ENCODE measurements at places on chromosomes 4 and X.

GRCh38 chr4:42150653-42151567 is 1.5 kb downstream of the BEND4 start:
- DNase-seq = peak; percentile 71

GRCh38 chr4:182488896-182489295 is 245.7 kb downstream of the TENM3 start:
- no peak for DNase-seq

GRCh38 chr4:118281611-118282442 is 71.0 kb downstream of the PRSS12 start:
- DNase-seq = peak; percentile 18

DNA sequence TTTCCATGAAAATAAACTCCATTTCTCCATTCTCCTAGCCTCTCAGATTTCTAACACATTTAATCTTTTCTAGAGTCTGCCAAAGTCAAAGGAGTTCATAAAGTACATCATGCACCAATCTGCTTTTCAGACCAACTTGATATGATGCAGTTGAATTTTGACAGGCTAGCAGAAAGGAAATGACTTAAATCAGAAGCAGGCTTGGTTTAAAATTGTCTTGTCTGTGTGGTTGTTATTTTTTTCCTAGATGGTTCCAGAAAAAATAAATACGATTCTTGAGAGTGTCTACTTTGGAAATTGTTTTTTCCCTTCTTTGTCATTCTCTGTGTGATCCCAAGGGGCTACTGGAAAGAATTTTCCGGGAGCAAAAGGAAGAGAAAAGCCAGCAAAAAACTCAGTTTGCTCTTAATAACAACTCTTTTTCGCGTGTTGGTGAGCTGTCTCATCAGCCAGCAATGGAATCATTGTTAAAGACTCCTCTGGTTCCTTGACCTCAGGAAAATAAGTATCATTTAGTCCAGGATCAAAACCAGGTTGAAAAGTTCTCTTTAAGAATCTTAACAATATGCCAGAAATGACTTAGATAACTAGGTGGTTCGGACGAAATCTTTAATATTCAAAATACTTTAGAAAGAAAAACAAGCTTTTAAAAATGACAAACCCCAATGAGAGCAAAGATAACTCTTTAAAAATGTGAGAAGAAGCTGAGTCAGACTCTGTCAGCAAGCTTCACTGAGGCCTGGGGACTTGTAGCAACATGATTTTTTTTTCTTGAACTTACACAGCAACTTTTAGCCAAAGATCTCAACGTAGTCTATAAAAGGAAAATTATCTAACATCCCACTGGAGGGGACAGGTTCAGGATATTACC is 49.7 kb upstream of the GAB1 start:
- DNase-seq = no peak

DNA sequence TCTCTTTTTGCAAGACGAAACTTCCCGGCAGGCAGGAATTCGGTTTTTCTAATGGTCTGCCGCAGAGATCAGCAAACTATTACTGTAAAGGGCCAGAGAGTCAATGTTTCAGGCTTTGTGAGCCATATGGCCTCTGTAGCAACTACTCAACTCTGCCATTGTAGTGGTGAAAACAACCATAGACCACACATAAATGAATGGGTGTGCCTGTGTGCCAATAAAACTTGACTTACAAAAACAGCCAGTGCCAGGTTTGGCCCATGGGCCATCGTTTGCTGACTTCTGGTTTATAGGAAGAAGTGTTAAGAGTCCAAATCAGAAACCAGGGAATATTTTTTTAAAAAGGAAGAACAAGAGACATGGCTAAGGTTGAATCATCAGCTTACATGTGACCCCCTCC is 163.0 kb downstream of the SH3KBP1 start:
- DNase-seq = no peak

- no peak for DNase-seq
Measured at GRCh38 chr4:139028191-139028661, 12.6 kb downstream of the NOCT start.

GRCh38 chrX:2224161-2224560 is 276.6 kb downstream of the DHRSX start:
- no peak for DNase-seq

DNA sequence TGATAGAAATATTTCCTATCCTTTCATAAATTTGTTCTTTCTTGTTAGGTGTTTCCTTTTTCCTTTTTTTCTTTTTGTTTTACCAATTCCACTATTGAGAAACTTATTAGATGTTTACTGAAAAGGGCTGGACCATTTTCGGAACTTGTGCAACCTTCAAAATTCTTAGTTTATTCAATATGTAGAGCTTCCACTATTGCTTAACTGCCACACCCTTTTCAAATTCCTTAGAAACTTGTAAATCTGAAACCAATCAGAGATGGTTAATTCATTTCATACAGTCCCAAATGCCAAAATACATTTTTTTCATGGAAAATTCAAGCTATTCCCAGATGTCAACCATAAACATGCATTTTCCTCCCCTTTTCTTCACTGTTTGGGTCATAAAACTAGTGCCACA is 66.1 kb upstream of the SLC39A8 start:
- DNase-seq = no peak

DNA sequence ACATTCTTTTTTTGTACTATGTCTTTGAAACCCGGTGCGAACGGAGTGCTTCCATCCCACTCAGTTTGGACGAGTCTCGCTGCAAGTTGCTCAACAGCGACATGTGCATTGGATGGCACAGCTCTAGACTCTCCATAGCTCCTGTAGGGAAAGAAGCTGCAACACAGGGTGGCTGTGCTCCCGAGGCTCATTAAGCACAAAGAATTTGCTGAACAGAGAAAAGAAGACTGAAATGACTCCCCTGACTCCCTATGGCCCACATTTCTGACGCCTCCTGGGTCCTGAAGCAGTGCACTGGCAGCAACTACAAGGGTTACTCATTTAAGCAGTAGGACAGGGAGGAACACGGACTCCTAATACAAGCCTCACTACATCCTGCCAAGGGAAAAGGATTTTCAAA is 127.4 kb downstream of the SH3RF1 start:
- DNase-seq = no peak

- no peak for DNase-seq
Measured at GRCh38 chr4:145865274-145865941, 73.2 kb downstream of the ZNF827 start.

DNA sequence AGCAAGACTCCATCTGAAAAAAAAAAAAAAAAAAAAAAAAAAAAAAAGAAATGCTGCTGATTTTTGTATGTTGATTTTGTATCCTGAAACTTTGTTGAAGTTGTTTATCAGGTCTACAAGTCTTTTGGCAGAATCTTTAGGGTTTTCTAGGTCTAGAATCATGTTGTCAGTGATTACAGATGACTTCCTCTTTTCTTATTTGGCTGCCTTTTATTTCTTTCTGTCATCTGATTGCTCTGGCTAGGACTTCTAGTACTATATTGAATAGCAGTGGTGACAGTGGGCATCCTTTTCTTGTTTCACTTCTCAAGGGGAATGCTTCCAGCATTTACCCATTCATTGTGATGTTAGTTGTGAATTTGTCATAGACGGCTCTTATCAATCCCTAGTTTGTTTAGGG is 334.4 kb downstream of the SPRY1 start:
- no peak for DNase-seq

- DNase-seq = no peak
Measured at GRCh38 chrX:1380672-1381233, 11.2 kb downstream of the SLC25A6 start.

DNA sequence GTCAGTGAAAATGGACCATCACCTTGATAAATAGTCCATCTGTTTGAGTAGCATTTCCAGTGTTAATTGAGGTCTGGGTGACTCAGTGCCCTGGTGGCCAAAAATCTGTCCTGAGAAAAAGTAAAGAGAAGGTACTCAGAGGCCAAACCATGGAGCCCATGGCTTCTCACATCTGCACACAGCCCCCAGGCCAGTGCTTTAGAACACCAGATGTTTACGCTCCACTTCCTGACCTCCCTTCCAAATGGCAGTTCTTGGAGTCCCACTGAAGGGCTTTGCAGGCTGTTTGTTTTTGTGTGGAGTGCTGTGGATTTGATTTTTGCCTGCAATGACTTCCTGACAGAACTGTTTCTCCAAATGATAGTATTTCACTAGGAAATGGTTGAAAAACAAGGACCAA is 60.2 kb upstream of the GPC4 start:
- DNase-seq = no peak

DNA sequence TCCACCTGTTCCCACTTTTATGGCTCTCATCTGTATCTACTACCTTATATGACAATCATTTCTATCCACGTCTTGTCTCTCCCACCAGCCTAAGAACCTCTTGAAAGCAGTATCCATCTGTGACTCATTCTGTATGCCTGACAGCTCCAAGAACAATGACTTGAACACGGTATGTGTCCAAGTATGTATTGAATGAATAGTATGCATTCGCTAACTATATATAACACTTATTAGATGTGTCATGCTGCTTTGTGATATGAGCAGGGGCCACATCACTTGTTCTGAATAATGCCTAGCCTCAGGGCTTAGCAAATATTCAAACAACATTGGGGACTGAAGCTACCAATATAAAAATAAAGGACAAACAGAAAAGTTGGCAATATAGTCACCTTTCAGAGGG is 4.9 kb downstream of the OPHN1 start:
- DNase-seq = no peak

DNA sequence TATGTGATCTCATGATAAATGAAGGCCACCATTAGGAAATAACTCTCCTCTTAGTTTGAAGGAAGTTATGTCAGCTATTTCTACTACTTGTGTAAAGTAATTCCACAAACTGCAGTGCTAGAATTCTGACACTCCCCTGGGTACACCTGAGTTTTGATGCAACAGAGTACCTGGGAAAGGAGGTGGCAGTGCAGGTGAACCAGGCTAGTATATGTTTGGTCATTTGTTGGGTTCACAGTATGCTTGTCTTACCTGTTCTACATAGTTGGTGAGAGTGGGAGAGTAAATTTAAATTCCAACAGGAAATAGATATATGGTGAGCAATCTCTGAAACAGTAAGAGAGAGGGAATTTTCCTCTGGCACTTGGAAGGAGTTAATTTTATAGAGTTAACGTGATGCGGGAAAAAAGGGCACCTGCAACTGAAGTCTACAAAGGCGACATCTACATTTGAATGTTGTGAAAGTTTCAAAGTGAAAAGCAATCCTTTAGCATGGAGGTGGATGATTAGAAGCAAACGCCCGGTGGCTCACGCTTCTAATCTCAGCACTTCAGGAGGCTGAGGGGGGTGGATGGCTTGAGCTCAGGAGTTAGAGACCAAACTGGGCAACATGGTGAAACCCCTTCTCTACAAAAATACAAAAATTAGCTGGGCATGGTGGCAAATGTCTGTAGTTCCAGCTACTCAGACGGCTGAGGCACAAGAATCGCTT is 8.3 kb upstream of the SLC10A6 start:
- no peak for DNase-seq
